Mammary epithelial cell (primary cell): ENCODE measurements at places on chromosomes 5 and 9. TPM values are rescaled to one million over a fixed set of nuclear protein-coding genes. Genes with fewer than 3 reads are reported as not detected.

Gene PCDHGC3
- polyA plus RNA-seq: 48.6 TPM

Gene SPACA9
- polyA plus RNA-seq: 3.9 TPM

Gene SAXO1
- not detected for polyA plus RNA-seq

Gene LCN15
- not detected for polyA plus RNA-seq

Gene RETREG1
- 5.2 TPM for polyA plus RNA-seq

Gene RFK
- 12.6 TPM for polyA plus RNA-seq

Gene GRXCR2
- polyA plus RNA-seq: not detected

Gene CKS2
- 329 TPM for polyA plus RNA-seq

DNA sequence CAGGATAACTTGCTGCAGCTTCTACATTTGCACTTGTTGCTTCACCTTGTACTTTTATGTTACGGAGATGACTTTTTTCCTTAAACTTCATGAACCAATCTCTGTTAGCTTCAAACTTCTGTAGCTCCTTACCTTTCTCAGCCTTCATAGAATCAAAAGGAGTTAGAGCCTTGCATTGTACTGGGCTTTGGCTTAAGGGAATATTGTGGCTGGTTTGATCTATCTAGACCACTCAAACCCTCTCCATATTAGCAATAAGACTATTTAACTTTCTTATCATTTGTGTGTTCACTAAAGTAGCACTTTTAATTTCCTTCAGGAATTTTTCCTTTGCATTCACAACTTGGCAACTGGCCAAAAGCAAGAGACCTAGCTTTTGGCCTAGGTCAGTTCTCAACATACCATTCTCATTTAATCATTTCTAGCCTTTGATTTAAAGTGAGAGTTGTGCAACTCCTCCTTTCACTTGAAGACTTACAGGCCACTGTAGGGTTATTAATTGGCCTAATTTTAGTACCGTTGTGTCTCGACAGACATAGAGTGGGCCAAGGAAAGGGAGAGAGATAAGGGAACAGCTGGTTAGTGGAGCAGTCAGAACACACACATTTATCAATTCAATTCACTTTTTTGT lies 63.7 kb downstream of the SHOC1 start:
- peak; percentile 71 for DNase-seq

- no peak for DNase-seq
Measured at GRCh38 chr5:118723021-118723338, 265.4 kb downstream of the DTWD2 start.

DNA sequence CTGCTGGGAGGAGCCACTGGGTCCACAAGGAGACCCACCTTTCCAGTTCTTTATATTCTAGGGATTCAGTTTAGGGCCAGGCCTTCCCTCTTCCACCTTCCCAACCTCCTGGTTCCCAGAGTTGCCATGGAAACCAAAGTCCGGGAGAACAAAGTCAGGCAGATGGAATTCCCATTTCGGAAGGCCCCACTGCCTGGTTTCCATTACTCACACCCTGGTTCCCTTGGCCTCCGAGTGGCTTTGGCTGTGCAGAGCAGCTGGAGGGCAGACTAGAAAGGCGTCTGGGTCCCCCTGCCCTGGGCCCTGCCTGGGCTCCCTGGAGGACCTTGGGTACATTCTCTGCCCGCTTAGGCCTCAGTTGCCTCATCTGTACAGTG lies 136.1 kb downstream of the RGS3 start:
- DNase-seq: no peak

DNA sequence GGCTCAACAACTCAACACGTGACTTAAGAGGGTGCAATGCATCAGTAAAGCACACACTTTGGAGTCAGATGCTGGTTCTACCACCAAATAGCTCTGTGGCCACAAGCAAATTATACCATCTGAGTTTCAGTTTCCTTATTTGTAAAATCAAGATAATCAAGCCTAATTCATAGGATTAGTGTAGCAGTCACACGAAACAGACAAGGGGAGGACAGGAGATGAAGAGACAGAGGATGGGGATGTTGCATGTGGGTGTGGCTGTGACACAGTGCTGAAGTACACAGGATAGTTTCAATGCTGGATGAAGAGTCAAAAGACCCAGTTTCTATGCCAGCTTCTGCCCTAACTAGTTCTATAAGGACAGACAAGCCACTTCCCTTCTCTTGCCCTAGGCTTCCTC lies 60.2 kb downstream of the SPOCK1 start:
- no peak for DNase-seq

DNA sequence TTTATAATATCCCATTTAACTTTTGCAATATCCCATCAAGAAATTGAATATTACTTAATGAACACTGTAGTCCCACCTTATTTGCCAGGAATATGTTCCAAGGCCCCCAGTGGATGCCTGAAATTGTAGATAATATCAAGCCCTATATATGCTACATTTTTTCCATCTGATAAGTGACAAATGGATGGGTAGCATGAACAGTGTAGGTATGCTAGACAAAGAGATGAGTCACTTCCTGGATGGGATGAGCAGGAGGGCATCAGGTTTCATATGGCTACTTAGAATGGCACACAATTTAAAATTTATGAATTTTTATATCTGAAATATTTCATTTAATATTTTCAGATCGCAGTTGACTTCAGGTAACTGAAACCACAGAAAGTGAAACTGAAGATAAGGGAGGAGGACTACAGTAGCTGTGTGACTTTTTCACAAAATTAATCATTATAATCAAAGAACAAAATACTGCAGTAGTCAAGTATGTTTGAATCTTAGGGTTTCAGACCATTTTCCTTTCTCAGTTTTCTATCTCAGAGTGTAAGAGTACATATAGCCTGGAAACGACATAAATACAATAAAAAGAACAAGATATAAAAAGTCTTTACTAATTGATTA lies 636.4 kb upstream of the ARRDC3 start:
- DNase-seq: peak; percentile 48

DNA sequence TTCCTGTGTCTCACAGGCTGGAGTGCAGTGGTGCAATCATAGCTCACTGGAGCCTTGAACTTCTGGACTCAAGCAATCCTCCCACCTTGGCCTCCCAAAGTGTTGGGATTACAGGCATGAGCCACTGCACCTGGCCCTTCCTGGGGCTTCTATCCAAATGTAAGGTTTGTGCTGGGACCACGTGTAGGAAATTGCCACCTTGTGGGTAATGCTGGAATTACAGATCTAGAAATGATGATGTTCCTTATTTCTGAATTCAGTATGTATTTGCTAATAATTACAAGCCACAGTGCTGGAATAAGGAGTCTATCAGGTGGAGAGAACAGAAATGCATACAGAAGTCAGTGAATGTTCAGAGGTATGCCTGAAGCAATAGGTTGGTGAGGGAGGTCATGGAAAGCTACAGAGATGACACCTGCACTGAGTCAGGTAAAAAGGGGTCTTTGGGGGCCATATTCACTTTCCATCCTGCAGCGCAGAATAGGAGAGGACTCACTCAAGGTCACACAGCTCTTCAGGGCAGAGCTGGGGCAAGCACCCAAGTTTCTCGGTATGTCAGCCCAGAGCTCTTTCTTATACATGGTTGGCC lies 8.8 kb upstream of the IGFBPL1 start:
- peak; percentile 21 for DNase-seq

- DNase-seq: no peak
Measured at GRCh38 chr5:137838976-137839375, 28.7 kb upstream of the MYOT start.

GRCh38 chr5:53970475-53970874 lies 339.9 kb downstream of the ARL15 start:
- DNase-seq: no peak

DNA sequence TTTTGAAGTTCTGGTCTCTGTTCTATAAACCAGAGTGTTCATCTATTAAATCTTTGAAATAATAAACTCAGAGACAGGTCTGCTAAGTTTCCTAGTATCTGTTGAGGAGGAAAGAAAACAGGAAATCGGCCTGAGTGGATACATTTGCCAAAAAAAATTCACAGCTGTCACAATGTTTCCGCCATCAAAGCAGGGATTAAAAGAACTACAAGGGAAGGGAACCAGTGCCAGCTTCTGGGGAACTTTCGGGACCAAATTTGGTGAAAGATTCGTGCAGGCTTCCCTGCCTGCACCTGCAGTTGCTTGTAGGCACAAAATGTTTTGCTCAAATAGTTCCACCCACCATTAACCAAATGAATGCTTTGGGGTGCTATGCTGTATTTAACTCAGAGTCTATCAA lies 267.5 kb downstream of the MSX2 start:
- no peak for DNase-seq

DNA sequence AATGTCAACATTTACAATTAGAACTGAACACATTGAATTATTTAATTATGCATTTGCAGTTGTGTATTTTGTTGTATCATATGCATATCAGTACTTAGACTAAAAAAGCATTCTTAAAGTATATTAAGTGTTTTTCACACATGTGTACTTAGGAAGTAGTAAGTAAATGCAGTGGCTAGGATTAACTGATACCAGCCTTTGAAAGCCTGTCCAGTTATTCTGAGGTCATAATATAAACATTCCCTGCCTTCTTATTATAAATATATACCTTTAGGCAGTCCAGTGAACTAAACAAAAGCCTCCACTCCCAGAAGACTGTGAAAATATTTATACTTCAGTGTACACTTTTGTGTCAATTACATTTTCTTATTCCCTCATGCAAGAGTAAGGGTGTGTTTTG lies 83.8 kb downstream of the TLE4 start:
- no peak for DNase-seq

DNA sequence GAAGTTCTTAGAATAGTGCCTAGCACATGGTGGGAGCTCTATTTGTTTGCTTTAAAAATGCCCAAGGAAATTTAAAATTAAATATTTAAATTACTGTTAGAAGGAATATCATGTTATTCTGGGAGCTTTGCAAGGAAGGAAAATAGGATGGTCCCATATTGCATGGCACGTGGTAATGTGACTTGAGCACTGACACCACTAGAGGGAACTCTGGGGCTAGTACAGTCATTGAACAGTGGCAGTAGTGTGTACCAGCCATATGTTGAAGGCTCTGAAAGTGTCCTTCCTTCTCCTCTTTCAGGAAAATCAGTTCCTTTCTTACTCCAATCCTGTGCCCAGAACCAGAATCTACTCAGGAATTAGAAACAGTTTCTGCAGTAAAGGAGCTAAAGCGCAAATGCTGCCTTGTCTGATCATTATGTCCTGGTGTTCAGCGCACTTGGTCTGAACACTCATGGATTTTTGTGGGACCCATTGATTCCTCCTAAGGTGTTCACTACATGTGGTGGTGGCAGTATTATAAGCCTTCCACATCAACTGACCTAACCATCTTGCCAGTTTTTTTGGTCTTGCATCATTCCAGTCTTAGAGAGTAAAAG lies 54.1 kb downstream of the GDA start:
- DNase-seq: peak; percentile 40

GRCh38 chr9:124075761-124076160 lies 64.2 kb downstream of the LHX2 start:
- no peak for DNase-seq

DNA sequence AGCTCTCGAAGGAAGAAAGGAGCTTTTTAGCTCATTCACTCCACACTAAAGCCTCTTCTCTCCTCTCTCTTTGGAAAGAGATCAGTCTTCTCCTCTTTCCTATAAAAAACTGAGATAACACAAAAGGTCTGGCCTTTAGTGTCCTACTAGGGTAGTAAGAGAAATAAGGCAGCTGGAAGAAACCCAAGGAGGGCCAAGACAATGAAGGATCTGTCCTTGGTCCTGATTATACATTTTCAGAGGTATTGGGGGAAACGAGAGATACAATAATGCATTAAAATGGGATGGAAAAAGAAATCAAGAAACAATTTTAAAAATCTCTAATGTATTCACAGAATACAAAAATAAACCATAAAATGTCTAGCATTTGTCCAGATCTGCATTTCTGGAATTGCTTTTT lies 184.0 kb downstream of the SLF1 start:
- DNase-seq: no peak

DNA sequence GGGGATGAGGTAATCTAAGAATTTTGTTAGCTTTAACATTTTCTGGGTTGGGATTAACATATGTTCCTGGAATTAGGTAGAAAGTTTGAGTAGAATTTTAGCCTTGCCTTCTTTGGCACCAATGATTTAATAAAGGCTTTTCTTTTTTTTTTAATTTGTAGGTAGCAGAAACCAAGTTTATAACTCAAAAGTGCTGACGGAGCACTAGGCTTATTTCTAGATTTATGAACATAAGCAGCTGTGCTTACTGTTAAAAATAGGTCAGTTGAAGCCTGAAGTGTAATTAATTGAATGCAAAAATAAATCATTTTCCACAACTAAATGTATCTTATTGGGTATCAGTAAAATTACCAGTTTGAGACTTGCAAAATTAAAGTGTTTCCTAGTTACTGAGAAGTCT lies 62.4 kb downstream of the TAF11L14 start:
- no peak for DNase-seq

- no peak for DNase-seq
Measured at GRCh38 chr9:97502222-97502983, 937 bp downstream of the TMOD1 start.
